Lung (tissue), 17 donors: ENCODE measurements at places on chromosomes 11 and 22. TPM values are rescaled to one million over a fixed set of nuclear protein-coding genes. Genes with fewer than 3 reads are reported as not detected.
A peak's percentile ranks its signal among the peaks of the same experiment; 100 is the strongest.

The PDE3B gene
- total RNA-seq, result 17.3 TPM

GRCh38 chr11:64321026-64321425 is 3.1 kb downstream of the PRDX5 start:
- H3K36me3 ChIP-seq, result no peaks in the 10 kb centered on the region
- H3K4me3 ChIP-seq, result no peak overlapping the region
- no peaks in the 10 kb centered on the region for H3K27me3 ChIP-seq
- DNase-seq, result no peak
- no peaks in the 10 kb centered on the region for H3K4me1 ChIP-seq

The GPR83 gene
- not detected for total RNA-seq

The SHISA8 gene
- not detected for total RNA-seq

The CECR2 gene
- 12.5 TPM for total RNA-seq

DNA sequence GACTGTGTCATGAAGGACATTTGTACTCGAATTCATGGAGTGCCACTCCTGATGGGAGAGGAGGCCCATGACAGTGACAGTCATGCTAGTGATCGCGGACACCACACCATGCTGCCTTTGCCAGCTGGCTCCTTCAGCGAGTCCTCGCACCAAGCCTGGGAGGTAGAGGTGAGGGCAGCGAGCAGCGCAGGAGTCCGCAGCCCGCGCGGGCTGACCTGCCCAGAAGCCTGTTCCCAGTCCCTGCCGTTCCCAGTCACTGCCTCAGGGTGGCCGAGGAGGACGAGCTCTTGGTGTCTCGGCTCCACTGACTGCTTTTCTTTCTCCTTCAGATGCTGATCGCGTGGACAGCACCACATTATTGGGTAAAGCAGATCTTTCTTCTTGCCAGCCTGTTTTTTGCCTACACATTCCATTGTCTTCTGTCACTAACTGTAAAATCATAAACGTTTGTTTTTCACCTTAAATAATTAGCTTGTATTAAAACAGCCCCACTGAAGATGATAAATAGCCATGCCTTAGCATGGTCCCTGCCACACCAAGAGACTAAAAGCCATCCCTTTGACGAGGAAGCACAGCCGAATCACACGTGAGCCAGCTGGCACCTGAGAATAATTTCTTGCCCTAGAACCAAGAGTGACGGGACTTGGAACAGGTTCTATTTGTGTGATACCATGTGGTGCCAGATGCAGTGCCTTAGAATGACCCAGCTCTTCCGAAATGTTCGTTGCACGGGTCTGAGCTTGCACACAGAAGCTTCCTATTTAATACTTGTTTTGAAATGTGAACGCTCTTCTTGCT is 25.5 kb downstream of the FAM118A start:
- no peak overlapping the region for H3K4me3 ChIP-seq
- H3K27me3 ChIP-seq, result no peaks in the 10 kb centered on the region
- H3K4me1 ChIP-seq, result no peaks in the 10 kb centered on the region
- peaks cover 45% of the 10 kb centered on the region for H3K36me3 ChIP-seq

The RAG1 gene
- total RNA-seq, result 1.1 TPM

GRCh38 chr11:15569305-15570025 is 454.7 kb downstream of the INSC start:
- DNase-seq, result peak; percentile 25
- peaks cover 2% of the 10 kb centered on the region for H3K4me1 ChIP-seq
- no peak overlapping the region for H3K4me3 ChIP-seq
- H3K27me3 ChIP-seq, result no peaks in the 10 kb centered on the region
- no peaks in the 10 kb centered on the region for H3K36me3 ChIP-seq

GRCh38 chr11:19978668-19979518 is 181.4 kb downstream of the DBX1 start:
- no peaks in the 10 kb centered on the region for H3K36me3 ChIP-seq
- no peak for DNase-seq
- peaks cover 13% of the 10 kb centered on the region for H3K4me1 ChIP-seq
- peak overlapping the region; percentile 82 for H3K27ac ChIP-seq

GRCh38 chr11:3382613-3383285 is 3.8 kb upstream of the ZNF195 start:
- peaks cover 1% of the 10 kb centered on the region for H3K4me1 ChIP-seq
- no peaks in the 10 kb centered on the region for H3K27me3 ChIP-seq
- H3K4me3 ChIP-seq, result no peak overlapping the region
- DNase-seq, result no peak
- H3K36me3 ChIP-seq, result no peaks in the 10 kb centered on the region

DNA sequence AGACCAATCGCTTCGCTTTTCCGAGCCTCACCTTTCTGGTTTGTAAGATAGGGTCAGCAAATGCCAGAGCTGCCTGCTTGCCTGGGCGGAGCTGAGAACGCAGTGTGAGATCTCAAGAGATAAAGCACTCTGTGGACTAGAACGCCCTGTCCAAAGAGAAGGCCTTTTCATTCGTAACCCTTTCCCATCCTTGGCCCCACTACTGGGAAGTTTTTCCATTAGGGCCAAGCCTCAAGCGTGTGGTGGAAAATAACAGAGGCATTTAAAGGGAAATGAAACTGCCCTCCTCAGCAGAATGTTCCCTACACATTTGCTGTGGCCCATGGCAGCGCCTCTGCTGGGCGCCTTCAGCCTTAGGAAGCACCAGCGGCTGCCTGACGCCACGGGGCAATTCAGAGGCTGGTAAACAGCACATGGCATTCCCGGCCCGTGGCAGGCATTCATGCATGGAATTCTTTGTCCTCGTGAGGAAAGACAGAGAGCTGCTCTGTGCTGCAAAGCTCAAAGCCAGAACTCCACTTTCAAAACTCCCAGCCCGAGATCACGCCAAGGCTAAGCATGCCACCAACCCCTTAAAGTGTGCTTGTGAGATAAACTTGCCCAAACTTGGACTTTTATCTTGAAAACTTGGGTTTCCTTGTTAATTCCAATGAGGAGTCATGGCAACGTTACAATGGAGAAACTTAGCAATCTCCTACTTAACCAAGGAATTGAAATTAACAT is 38.1 kb downstream of the AHNAK start:
- no peaks in the 10 kb centered on the region for H3K27me3 ChIP-seq
- H3K4me1 ChIP-seq, result peaks cover 4% of the 10 kb centered on the region
- no peak overlapping the region for H3K4me3 ChIP-seq
- peak overlapping the region; percentile 84 for H3K27ac ChIP-seq

GRCh38 chr11:111966678-111967077 is 29.5 kb downstream of the DIXDC1 start:
- H3K4me3 ChIP-seq, result no peak overlapping the region
- peaks cover 5% of the 10 kb centered on the region for H3K36me3 ChIP-seq
- H3K27me3 ChIP-seq, result no peaks in the 10 kb centered on the region
- no peak overlapping the region for H3K27ac ChIP-seq

DNA sequence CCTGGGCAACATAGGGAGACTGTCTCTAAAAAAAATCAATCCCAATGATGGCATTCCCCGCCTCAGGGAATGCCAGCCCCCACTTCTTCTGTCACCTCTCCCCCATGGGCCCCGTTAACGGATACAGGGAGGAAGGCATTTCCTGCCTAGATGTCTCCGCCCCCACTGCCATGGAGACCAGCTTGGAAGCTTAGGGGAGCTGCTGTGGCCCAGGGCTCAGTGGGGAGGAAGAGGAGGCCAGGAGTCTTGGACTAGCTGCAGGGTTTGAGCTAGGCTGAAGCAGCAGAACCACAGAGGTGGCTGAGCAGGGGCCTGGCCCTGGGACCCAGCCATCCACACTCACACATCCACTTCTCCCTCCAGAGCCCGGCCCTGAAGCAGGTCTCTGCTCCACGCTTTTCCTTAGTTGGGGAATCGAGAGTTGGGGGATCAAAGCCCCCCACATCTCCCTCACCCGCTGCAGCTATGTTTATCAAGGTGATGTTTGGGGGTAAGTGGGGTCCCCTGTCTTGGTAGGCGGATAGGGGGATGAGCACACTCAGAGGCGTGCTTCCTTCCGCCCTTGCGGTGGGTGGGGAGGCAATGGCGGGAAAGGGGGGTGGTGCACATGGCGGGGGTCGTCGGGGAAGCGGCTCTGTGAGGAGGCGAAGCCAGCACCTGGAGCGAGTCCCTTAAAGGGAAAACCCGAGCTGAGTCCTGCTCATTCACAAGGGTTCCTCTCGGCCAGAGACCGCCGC is at the start of gene C22orf15:
TSS of gene C22orf15 (plus strand) at position 149 of the 737 bp plus-strand sequence. CDS start at position 466, 317 bp downstream.
- peaks cover 6% of the 10 kb centered on the region for H3K4me1 ChIP-seq
- no peak within 1 kb of the TSS for H3K4me3 ChIP-seq
- no peaks in the 10 kb centered on the region for H3K36me3 ChIP-seq
- H3K27ac ChIP-seq, result no peak within 1 kb of the TSS

The MFRP gene
- total RNA-seq, result not detected

DNA sequence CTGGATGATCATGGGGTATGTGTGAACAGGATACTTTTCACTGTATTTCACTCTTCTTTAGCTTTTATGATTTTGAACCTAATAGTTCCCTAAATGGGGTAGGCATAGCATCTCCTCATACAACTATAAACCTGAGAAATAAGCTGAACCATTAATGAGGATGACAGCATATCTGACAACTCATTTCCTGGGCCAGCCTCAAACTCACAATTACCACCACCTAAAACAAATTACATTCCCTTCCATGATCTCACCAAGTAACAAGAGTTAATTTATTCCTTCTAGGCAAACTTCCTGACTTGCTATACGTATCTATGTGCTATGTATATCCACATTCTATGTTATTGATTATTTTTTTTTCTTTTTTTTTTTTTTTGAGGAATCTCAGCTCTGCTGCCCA is 23.0 kb downstream of the SIK3 start:
- DNase-seq, result no peak
- H3K27ac ChIP-seq, result no peak overlapping the region
- no peaks in the 10 kb centered on the region for H3K27me3 ChIP-seq
- H3K4me3 ChIP-seq, result no peak overlapping the region
- no peaks in the 10 kb centered on the region for H3K36me3 ChIP-seq

GRCh38 chr11:70124321-70125000 is 46.3 kb downstream of the ANO1 start:
- DNase-seq, result no peak
- no peak overlapping the region for H3K27ac ChIP-seq
- no peaks in the 10 kb centered on the region for H3K36me3 ChIP-seq

The MAPK8IP2 gene
- 2.7 TPM for total RNA-seq

- DNase-seq, result no peak
These were observed 60.7 kb downstream of the STK33 start for GRCh38 chr11:8533332-8533731.

The FXYD6 gene
- 45.7 TPM for total RNA-seq

GRCh38 chr11:21254790-21255189 is 585.4 kb downstream of the NELL1 start:
- H3K4me3 ChIP-seq, result no peak overlapping the region
- no peaks in the 10 kb centered on the region for H3K36me3 ChIP-seq
- DNase-seq, result no peak
- H3K27ac ChIP-seq, result no peak overlapping the region
- H3K4me1 ChIP-seq, result no peaks in the 10 kb centered on the region

The GRAP2 gene
- 2.8 TPM for total RNA-seq

The ABCG4 gene
- not detected for total RNA-seq
